ENCODE measurements at places on chromosomes 4 and X. TPM values are rescaled to one million over a fixed set of nuclear protein-coding genes. Genes with fewer than 3 reads are reported as not detected.

- no peak overlapping the region for H3K4me3 ChIP-seq
- no peaks in the 10 kb centered on the region for H3K4me1 ChIP-seq
- no peak for DNase-seq
- H3K27ac ChIP-seq: no peak overlapping the region
Measured at GRCh38 chr4:95857761-95858160, 17.9 kb downstream of the PDHA2 start.

Gene ZCCHC18
- 1.1 TPM for total RNA-seq

DNA sequence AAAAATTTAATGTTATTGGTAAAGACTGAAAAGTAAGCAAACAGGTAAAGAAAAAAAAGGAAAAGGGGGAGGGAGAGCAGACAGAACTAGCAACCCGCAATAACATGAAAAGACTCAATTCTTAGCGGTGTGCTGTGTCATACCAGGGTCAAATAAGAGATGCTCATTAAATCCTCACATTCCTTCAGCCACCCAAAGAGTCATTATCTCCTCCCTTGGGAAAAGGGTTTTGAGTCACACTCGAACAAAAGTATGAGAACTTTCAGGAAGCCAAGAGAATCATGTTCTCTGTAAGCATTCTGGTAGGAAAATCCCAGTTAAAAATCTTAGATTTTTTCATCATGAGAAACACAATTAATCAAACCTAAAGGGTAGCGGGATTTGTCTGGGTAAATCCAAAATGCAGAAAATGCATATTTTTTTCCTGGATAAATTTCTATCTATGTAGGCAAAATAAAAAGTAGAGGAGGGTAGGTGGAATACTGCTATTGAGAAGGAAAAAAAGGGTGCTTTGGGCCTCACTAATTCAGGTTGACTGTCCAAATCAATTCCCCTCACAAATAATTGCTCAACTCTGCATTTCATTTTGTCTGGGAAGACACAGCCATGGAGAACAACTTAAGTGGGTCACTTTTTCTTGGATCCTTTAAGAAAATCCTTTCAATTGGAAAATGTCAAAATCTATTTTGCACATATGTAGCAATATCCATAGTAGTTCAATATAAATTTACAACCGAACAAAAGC, 23.2 kb downstream of the TNIP3 start:
- no peak overlapping the region for H3K27ac ChIP-seq
- no peak overlapping the region for H3K4me3 ChIP-seq
- DNase-seq: no peak
- H3K27me3 ChIP-seq: no peaks in the 10 kb centered on the region
- no peaks in the 10 kb centered on the region for H3K36me3 ChIP-seq

Gene NDP
- not detected for total RNA-seq

DNA sequence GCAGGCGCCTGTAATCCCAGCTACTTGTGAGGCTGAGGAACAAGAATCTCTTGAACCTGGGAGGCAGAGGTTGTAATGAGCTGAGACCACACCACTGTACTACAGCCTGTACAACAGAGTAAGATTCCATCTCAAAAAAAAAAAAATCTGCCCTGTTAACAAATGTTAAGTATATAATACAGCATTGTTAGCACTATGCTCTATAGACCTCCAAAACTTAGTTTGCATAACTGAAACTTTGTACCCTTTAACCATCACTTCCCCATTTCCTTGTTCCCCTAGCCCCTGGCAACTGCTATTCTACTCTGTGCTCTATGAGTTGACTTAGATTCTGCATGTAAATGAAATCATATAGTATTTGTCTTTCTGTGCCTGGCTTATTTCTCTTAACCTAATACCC, 76.7 kb downstream of the TAB3 start:
- H3K4me3 ChIP-seq: no peak overlapping the region
- no peaks in the 10 kb centered on the region for H3K36me3 ChIP-seq
- H3K4me1 ChIP-seq: no peaks in the 10 kb centered on the region
- H3K27ac ChIP-seq: no peak overlapping the region
- no peak for DNase-seq

DNA sequence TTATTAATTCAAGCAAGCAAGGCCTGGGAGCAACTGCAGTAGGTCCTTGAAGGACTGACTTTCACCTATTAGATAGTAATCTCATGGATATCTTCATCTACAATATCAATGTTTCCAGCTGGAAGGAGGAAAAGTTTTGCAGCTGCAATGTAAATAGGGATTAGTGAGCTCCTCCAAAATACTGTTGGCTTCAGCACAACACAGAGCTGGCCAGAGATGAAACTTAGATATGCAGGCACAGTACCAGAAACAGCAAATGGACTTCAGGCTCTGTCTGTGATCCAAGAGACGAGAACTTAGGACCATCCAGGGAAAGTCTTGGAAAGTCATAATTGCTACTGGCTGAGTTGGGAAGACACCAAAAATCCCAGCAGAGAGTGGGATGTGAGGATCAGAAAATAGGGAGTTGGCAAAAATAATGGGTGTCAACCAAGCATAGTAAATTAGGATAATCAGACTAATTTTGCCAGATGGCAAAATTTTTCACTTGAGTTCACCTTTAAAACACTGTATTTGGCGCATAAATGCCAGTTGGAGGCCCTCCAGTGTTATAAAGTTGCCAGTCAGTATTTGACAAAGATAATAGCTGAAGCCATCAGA, 57.5 kb downstream of the PARM1 start:
- no peak overlapping the region for H3K4me3 ChIP-seq
- no peaks in the 10 kb centered on the region for H3K36me3 ChIP-seq
- no peaks in the 10 kb centered on the region for H3K4me1 ChIP-seq
- H3K27me3 ChIP-seq: no peaks in the 10 kb centered on the region

GRCh38 chr4:159649237-159649636, 546.4 kb downstream of the RAPGEF2 start:
- no peak for DNase-seq
- H3K36me3 ChIP-seq: no peaks in the 10 kb centered on the region
- no peaks in the 10 kb centered on the region for H3K4me1 ChIP-seq
- H3K4me3 ChIP-seq: no peak overlapping the region

DNA sequence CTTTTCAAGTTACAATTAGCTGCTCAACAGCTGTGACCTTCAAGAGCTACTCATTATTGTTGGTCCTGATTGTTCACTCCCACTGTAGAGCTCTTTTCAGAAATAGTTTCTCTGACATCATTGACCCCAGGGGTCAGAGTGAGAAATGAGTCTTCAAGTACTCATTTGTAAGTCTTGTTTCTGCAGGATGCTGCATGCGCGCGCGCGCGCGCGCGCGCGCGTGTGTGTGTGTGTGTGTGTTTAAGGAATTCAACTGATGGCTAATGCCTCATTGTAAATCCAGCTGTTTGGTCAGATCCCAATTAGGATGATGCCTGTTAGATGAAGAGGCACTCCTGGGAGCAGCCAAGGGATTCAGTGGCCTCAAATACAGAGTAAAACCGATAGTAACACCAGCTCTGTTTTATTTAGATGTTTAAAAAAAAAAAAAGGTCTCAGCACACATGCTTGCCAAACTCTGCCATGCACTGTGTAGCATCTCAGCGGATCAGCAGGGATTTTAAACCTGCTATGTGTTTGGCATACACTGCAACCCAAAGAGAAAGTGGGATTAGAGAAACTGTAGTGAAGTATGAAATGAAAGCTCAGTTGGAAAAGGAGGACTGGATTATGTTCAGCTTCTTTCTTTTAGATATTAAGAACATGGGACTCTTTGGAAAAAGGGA, 332.3 kb downstream of the ADGRL3 start:
- H3K36me3 ChIP-seq: no peaks in the 10 kb centered on the region
- no peaks in the 10 kb centered on the region for H3K27me3 ChIP-seq
- H3K27ac ChIP-seq: no peak overlapping the region
- peak; percentile 38 for DNase-seq

DNA sequence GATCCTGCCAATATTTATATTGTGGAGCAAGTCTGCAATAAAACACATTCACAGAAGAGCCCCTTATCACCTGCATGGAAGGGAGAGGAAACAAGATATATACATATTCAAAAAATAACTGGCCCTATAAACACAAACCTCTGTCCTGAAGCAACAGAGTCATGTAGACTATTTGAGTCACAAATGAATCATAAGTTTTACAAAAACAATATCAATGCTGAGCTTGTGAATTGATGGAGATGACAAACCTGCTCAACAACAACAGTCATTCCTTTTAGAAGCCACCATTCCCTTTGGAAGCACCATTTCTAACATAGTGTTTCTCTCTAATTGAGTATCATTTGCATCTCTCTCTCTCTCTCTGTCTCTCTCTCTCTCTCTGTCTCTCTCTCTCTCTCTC, 313.9 kb downstream of the MID1IP1 start:
- no peak overlapping the region for H3K27ac ChIP-seq
- no peaks in the 10 kb centered on the region for H3K36me3 ChIP-seq
- no peaks in the 10 kb centered on the region for H3K4me1 ChIP-seq
- H3K4me3 ChIP-seq: no peak overlapping the region

DNA sequence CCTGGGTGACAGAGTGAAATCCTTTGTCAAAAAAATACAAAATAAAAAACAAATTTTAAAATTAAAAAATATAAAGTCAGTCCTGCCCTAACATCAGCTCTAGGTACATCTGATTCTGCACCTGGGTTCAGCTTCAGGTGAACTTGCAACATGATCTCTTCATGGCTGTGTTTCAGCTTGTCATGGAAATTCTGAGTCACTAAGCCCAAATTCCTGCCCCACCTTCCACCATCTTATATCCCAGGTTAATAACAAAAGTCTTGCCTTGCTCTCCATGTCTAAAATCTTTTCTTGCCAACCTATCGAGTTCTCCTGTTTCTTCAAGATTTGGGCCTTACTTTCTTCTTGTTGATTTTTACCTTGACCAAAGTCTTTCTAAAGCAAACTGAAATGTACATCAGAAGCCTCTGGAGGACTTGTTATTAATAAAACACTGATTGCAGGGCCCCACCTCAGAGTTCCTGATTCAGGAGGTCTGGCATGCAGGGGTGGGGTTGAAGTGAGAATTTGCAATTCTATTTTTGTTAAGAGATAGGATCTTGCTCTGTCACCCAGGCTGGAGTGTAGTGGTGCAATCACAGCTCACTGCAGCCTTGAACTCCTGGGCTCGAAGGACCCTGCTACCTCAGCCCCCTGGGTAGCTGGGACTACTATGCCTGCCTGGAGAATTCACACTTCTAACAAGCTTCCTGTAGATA, 125.8 kb upstream of the VCX3A start:
- DNase-seq: no peak
- no peak overlapping the region for H3K4me3 ChIP-seq
- no peaks in the 10 kb centered on the region for H3K4me1 ChIP-seq
- no peaks in the 10 kb centered on the region for H3K36me3 ChIP-seq
- no peaks in the 10 kb centered on the region for H3K27me3 ChIP-seq

GRCh38 chrX:56600141-56600540, 36.7 kb downstream of the UBQLN2 start:
- no peak overlapping the region for H3K4me3 ChIP-seq
- H3K4me1 ChIP-seq: no peaks in the 10 kb centered on the region
- no peak for DNase-seq
- no peaks in the 10 kb centered on the region for H3K27me3 ChIP-seq

DNA sequence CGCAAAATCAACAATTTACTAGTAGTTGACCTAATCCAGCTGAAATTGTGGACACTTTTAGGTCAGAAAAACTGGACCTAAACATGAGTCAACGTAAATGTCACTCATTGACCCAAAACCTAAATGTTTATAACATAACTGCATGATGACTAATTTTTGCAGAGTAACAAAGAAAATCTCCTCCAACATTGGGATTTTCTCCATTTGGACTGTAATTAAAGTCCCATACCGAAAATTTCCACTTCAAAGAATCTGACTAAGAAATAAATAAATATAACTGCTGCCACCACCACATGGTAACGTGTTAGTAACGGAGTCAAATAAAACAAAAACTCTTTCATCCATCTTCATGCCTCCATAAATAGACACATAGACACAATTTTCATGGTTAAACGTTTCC, 1.9 kb downstream of the ADGRA3 start:
- H3K27ac ChIP-seq: no peak overlapping the region
- no peaks in the 10 kb centered on the region for H3K27me3 ChIP-seq
- no peak overlapping the region for H3K4me3 ChIP-seq
- DNase-seq: no peak
- H3K4me1 ChIP-seq: peaks cover 9% of the 10 kb centered on the region

Gene KIT
- total RNA-seq: 7.9 TPM

- H3K27me3 ChIP-seq: no peaks in the 10 kb centered on the region
- H3K4me1 ChIP-seq: peaks cover 27% of the 10 kb centered on the region
- H3K27ac ChIP-seq: no peak overlapping the region
Measured at GRCh38 chr4:74543231-74543781, 98.4 kb downstream of the AREG start.

DNA sequence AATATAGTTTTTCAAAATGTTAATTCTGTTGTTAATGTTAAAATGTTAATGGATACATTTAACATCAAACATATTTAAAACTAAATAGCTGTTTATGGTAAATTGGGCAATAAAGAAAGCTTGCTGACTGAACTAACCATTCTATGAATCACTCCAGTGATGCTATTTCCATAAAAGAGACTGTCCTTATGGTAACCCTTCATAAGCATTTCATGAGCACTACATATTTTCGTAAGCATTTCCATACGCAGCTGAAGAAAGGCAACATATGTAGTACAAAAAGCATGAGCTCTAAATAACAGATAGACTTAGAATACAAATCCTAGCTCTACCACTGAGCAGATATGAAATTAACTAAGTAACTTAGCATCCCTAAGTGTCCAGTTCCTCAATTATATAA, 188.9 kb downstream of the COL25A1 start:
- H3K27me3 ChIP-seq: no peaks in the 10 kb centered on the region
- H3K27ac ChIP-seq: no peak overlapping the region
- no peaks in the 10 kb centered on the region for H3K36me3 ChIP-seq
- no peak for DNase-seq

Gene CENPVL1
- total RNA-seq: not detected

GRCh38 chr4:86685401-86685800, 91.3 kb downstream of the PTPN13 start:
- H3K36me3 ChIP-seq: no peaks in the 10 kb centered on the region
- H3K27ac ChIP-seq: no peak overlapping the region
- H3K27me3 ChIP-seq: no peaks in the 10 kb centered on the region
- no peak for DNase-seq

Gene VCX3A
- total RNA-seq: not detected

Gene RENBP
- 48.5 TPM for total RNA-seq

Gene GAGE12J
- total RNA-seq: not detected

GRCh38 chr4:98516441-98517217, 141.8 kb downstream of the TSPAN5 start:
- H3K36me3 ChIP-seq: no peaks in the 10 kb centered on the region
- H3K27me3 ChIP-seq: no peaks in the 10 kb centered on the region
- H3K4me1 ChIP-seq: peaks cover 12% of the 10 kb centered on the region
- no peak overlapping the region for H3K27ac ChIP-seq

DNA sequence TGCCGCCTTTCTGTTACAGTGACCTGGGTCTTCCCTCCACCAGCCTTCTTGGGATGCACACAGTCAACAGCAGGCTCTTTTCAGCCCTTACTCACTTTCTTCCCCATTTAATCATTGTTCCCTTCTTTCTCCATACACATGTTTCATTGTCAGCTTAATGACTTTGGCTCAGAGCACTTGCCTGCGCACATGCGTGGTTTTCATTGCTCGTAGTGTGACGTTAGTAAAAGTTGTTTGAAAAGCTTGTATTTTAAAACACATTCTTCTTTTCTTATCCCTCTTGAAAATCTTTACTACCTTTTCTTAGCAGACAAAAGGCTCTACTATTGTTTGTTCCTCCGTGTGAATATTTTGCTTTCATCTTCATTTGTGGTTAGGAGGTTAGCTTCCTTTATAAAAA, 19.7 kb upstream of the SCOC start:
- H3K27me3 ChIP-seq: no peaks in the 10 kb centered on the region
- no peak overlapping the region for H3K4me3 ChIP-seq
- no peaks in the 10 kb centered on the region for H3K4me1 ChIP-seq
- H3K36me3 ChIP-seq: no peaks in the 10 kb centered on the region
- H3K27ac ChIP-seq: no peak overlapping the region
- DNase-seq: no peak

Measured in upper lobe of left lung (tissue), 6 donors.